CD4-positive, alpha-beta T cell treated with Interleukin-15 for 4 hours (primary cell): ENCODE measurements at places on chromosomes 5 and 9.

DNA sequence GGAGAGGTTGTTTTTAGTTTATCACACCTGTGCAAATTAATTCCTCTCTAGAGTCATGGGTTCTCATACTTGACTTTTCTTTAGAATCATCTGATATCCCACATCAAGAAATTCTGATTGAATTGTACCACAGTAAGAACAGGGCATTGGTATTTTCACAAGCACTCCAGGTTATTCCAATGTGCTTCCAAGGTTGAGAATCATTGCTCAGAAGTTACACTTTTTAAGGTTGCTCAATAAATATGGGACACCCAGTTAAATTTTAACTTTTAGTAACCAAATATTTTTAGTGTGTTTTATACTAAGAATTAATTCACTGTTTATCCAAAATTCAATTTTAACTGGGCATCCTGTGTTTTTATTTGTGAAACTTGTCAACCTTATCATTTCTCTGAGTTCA, 2.5 kb upstream of the RNF180 start:
- no peak for DNase-seq

DNA sequence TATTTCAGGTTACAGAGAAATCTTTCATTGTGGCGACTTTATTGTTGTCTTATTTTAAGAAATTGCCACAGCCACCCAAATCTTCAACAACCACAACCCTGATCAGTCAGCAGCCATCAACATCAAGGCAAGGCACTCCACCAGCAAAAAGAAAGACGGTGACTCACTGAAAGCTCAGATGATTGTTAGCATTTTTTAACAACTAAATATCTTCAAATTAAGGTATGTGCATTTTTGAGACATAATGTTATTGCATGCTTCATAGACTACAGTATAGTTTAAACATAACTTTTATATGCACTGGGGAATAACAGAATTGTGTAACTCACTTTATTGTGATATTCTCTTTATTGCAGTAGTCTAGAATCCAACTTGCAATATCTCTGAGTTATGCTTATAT, 263.4 kb downstream of the TMEM232 start:
- no peak for DNase-seq

- no peak for DNase-seq
Measured at GRCh38 chr5:9294793-9295465, 250.9 kb downstream of the SEMA5A start.

- no peak for DNase-seq
Measured at GRCh38 chr9:12640016-12640587, 53.1 kb upstream of the TYRP1 start.

DNA sequence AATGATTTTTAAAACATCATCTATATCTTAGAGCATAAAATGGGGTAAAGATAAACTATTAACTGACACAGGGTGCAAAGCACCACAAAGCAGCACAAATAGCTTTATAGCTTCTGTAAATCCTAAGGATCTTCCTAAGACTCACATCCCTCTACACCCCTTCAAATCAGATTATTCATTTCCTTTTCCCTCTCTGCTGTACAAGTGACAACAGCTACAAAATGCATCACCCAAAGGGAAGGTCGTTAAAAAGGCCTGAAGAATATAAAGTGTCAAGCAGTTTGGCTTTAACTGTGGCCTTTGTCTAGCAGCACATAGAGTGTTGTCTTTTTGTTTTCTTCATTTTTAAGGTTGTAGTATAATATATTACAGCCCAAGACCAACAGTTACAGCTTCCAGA, 422.1 kb downstream of the PDE4D start:
- DNase-seq: no peak

DNA sequence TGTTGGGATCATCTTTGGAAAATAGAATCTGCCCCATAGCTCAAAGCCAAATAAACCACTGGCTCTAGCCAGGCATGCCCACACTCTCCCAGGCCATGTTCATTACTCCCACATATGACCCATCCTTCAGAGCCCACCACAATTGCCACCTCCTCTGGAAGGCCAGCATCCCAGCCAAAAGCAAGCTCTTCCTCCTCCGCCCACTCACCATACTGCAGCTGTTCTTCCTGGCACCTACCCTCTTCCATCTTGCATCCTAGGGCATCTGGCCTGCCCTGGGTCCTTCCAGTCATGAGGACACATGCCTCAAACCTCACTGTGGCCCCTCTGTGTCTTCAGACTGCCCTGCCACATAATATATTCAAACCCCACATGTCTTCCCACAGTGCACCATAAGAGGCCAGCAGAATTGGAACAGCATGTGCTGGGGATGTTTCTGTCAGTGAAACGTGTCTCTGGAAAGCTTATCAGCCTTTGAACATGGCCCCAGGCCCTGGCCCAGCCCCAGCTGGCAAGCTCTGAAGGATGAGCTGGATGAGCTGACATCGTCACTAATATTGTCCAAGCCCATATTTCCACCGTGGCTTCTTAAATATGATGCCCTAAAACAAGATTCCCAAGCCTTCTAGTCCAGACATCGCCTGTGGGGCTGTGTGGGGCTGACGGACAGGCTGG, 230.8 kb downstream of the AGTPBP1 start:
- no peak for DNase-seq

DNA sequence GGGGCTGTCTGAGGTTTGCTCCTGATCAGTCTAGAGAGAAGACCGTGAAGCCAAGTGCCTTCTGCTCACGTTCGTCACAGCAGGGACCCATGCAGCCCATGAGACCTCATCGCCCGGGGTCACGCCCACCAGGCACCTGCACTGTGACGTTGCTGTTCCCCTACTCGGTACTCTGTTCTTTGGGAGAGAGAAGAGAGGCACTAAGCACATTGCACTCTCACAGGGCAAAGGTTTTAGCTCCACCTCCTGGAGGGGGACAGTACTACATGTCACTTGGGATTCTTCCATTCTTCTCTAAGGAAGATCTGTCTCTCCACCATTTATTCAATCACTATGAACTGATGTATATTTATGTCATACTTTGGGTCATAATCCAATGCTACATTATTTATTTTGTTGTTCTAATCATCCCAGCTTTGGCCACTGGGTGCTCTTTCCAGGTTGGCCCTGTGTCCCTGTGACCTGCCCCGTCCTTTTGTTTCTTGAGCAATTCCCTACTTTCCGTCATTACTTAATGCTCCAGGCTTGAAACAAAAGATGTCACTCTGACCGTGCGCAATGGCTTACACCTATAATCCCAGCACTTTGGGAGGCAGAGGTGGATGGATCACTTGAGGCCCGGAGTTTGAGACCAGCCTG, 31.4 kb upstream of the BRD3 start:
- DNase-seq: peak; percentile 60

DNA sequence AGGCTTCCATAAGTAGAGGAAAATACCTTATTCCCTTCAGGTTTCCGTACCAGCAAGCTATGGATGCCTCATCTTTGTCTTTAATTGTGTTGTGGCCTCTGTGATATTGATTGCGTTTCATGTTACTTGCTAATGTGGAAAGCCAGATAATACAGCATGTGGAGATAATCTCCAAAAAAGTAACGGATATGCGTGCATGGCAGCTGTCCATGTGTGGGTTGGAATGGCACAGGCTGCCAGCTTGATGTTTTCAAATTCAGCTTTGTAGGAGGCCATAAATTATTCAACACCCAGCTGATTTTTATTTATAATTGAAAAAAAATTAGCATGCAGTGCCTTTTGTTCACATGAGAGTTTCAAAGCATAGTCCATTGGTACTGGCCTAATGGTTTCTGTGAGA, 144.9 kb downstream of the GIN1 start:
- DNase-seq: no peak

DNA sequence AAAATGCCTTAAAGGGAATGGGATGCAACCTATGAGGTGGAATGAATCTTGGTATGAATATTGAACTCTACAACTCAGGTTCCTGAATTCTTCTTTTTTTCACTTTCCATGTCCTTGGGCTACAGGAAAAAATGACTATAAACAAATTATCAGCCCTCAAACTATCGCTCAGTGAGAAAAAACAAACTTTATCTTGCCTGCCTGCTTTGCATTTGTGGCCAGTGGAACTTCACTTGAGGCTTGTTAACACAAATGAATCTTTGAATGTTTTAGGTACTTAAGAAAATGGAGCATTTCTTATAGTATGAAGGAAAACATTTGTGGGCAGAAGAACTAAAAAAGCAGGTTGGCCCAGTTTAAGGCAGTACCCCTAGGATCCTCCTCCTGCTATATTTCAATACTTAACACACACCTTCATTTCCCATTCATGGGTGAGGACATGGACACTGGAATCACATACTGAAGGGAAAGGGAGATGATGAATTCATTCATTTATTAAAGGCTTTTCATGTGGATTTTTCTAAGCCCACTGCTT, 34.1 kb downstream of the ELOVL7 start:
- no peak for DNase-seq

GRCh38 chr5:145829708-145830361, 5.3 kb downstream of the PRELID2 start:
- DNase-seq: no peak

DNA sequence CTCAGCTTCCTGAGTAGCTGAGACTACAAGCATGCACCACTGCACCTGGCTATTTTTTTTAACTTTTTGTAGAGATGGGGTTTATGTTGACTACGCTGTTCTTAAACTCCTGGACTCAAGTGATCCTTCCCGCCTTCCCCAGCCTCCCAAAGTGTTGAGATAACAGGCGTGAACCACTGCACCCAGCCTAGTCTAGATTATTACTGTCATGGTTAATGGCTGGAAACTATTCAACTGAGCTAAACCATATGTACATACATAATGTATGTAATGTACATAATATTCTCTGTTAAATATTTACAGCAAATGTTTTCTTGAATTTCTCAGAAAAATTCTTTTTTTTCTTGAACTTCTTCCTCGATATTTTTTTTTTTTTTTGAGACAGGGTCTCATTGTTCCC, 21.3 kb downstream of the PPP2CA start:
- no peak for DNase-seq

DNA sequence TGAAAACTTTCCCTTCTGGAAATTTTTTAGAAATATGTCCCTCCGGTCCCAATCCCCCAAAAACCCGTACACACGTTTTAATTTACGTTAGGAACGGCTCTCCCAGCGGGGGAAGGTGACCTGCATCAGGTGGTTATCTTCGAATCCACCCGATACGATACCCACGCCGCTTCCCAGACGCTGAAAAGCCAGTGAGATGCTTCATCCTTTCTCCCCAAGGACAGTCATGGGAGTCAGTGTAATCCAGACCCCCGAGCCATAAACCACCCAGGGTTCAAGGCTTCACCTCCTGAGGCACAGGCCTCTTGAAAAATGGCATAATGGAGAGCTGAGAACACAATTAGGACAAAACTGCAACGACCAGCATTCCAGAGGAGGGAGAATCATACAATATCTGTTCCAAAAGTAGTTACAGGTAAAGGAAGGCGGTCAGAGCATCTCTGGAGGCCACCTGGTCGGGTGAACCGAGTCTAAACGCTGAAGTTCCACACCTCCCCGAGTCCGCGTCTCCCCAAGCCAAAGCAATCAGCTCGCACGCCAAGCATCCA, 857 bp downstream of the FAM169A start:
- DNase-seq: no peak

DNA sequence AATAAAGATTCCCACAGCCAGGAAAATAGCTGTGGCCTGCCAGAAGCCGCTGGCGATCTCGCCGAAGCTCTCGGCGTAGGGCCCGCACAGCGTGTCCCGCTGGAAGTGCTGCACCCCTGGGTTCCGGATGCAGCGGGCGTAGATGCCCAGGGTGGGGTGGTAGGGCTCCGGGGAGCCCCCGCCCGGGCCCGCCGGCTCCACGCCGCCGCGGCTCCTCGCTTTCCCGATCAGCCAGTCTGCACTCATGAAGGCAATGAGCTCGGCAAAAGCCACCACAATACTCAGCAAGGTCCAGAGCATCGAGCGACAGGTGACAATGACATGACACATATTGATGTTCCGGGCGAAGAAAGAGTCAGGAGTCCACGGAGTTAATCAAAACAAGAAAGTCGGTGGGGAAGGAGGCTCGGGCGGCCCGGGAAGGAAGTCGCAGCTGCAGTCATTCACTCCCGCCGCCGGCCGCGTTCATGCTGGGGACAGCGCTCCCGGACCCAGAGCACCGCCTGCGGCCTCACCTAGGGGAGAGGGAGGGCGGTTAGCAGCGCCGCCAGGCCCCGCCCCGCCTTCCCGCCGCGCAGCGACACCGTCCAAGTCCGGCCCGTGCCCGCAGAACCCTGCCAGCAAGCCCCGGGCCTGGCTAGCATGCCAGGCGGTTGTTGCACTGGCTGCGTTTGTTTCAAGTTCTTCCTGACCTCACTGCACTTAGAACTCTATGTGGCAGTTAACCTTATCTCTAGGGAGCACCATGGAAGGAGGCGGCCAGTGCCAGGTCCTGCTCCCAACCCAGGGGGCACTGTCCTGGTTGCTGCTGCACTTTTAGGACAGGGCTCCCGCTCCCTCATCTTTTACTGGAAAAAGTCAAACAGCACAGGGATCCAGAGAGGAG, 138.4 kb downstream of the LHFPL2 start:
- DNase-seq: peak; percentile 10

GRCh38 chr9:26334706-26335105, 557.9 kb downstream of the CAAP1 start:
- DNase-seq: no peak

GRCh38 chr9:136225748-136226679, 19.6 kb downstream of the QSOX2 start:
- DNase-seq: peak; percentile 68

- no peak for DNase-seq
Measured at GRCh38 chr9:89225587-89225986, 47.0 kb upstream of the SHC3 start.
